ENCODE measurements at places on chromosomes 3 and 15. TPM values are rescaled to one million over a fixed set of nuclear protein-coding genes. Genes with fewer than 3 reads are reported as not detected.

ETFA gene
- total RNA-seq, result 117 TPM

GOLGA8S gene
- total RNA-seq, result 0.21 TPM

CLDN18 gene
- total RNA-seq, result not detected

P2RY13 gene
- 2.3 TPM for total RNA-seq

HGD gene
- total RNA-seq, result not detected

BNC1 gene
- total RNA-seq, result 0.37 TPM

NLGN1 gene
- total RNA-seq, result 51.8 TPM

ATP8B4 gene
- total RNA-seq, result 24.3 TPM
